ENCODE measurements at places on chromosomes 11 and 22. TPM values are rescaled to one million over a fixed set of nuclear protein-coding genes. Genes with fewer than 3 reads are reported as not detected.

The KDM4D gene
- 2.2 TPM for polyA plus RNA-seq

The SNX32 gene
- polyA plus RNA-seq = 2.6 TPM

The ARFIP2 gene
- polyA plus RNA-seq = 74.8 TPM

The FGF4 gene
- polyA plus RNA-seq = not detected

The MORC2 gene
- 38.2 TPM for polyA plus RNA-seq

The SPI1 gene
- polyA plus RNA-seq = 3.4 TPM

The C11orf87 gene
- polyA plus RNA-seq = 0.22 TPM

The KRTAP5-10 gene
- 0.53 TPM for polyA plus RNA-seq

Data from left kidney (tissue), 8 donors.